ENCODE measurements at places on chromosomes 4 and X. TPM values are rescaled to one million over a fixed set of nuclear protein-coding genes. Genes with fewer than 3 reads are reported as not detected.

The EGF gene
- not detected for total RNA-seq

The PDHA2 gene
- not detected for total RNA-seq

The EFNB1 gene
- 2.5 TPM for total RNA-seq

The MAMLD1 gene
- 22.9 TPM for total RNA-seq

The PABPC1L2A gene
- not detected for total RNA-seq

The BRS3 gene
- not detected for total RNA-seq

The LNX1 gene
- total RNA-seq, result not detected

The TASL gene
- 1.5 TPM for total RNA-seq

- no peak for DNase-seq
- H3K4me3 ChIP-seq, result no peak overlapping the region
- H3K36me3 ChIP-seq, result no peaks in the 10 kb centered on the region
Measured at GRCh38 chrX:9656277-9656676, 109.4 kb downstream of the GPR143 start.

DNA sequence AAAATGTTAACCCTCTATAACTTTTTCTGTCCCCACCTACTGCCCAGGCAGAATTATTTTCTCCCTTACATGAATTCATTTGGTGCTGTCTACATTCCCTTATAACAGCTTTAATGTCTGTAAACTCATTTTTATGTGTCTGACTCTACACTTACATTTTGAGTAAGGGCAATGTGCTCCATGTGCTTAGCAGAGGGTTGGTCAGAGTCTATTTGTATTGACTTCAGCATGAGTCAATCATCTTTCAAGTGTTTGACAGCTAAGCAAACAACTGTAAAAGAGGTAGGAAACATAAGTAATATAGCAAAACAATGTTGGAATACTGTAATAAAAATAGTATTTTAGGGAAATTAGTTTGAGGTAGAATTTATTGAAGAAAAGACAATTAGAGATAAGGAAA, 6.3 kb downstream of the IL15 start:
- H3K4me3 ChIP-seq, result no peak overlapping the region
- no peak for DNase-seq
- no peaks in the 10 kb centered on the region for H3K4me1 ChIP-seq
- no peaks in the 10 kb centered on the region for H3K36me3 ChIP-seq

DNA sequence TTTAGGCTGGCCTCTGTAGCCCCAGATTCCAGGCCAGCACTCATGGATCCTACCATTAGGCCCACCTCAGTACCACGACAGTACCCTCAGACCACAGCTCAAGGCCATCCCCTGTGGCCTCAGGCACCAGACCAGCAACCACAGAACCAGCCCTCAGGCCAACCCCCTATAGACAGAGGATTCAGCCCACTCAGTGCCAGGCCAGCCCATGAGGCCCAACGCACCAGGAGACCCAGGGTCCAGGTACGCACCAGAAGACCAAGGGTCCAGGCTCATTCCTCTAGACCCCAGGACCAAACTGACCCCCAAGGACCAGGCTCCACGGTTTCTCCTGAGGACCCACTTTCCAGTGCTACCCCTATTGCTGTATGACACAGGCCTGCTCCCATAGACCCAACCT, 39.5 kb upstream of the MAGEC2 start:
- no peaks in the 10 kb centered on the region for H3K4me1 ChIP-seq
- no peaks in the 10 kb centered on the region for H3K27me3 ChIP-seq
- no peaks in the 10 kb centered on the region for H3K36me3 ChIP-seq

DNA sequence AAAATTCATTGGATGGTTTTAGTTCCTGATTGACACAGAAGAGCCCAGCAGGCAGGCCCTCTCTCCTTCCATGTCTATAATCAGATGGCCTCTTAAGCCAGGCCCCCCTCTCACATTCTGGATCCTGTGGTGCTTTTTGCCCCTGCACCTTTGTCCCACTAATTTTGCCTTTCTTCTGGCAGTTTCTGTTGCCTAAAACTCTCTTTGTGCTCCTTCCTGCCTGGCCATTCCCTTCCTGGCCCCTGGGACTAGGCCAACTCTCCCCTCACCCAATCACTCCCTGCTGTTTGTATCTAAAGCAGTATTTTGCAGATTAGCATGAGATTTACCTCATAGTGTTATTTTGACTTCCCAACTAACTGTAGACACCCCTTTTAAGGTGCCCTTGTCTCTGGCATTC, 42.7 kb upstream of the DDX3X start:
- no peak overlapping the region for H3K4me3 ChIP-seq
- H3K4me1 ChIP-seq, result no peaks in the 10 kb centered on the region
- no peaks in the 10 kb centered on the region for H3K27me3 ChIP-seq
- no peak overlapping the region for H3K27ac ChIP-seq

DNA sequence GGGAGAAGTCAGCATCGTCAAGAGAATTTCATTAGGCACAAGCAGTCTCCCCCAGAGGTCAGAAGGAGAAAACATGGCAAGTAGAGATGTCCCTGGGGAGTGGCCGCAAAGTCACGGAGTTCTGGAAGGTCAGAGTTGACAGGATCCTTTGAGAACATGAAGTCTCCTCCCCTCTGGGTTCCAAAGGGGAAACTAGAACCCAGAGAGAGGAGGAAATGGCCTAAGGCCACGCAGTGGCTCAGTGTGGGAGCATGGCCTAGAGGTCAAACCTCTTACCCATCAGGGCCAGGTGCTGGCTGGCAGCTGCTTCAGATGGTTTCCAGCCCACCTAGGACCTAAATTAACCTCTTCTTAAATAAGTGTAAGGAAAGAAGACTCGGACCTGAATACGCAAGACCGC, 884 bp downstream of the IDH3G start:
- peak overlapping the region; percentile 80 for H3K4me3 ChIP-seq
- H3K4me1 ChIP-seq, result peaks cover 17% of the 10 kb centered on the region
- no peaks in the 10 kb centered on the region for H3K36me3 ChIP-seq
- no peaks in the 10 kb centered on the region for H3K27me3 ChIP-seq
- peak overlapping the region; percentile 69 for H3K27ac ChIP-seq

DNA sequence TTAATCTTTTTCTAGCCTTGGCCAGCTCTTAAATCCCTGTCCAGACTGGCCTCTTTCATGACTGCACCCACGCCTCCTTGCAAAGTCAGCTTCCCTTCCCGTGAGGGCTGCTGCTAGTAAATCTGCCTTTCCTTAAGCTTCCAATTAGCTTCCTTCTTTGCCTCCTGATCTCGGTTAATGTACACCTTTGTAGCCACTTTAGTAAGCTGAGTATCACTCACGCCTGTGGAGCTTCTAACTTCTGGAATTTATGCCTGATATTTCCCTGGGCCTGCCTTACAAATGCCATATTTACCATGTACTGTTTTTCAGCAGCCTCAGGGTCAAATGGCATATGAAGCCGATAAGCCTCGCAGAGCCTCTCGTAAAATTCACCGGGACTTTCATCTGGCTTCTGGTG, 5.1 kb upstream of the UGT8 start:
- H3K27ac ChIP-seq, result no peak overlapping the region
- peaks cover 4% of the 10 kb centered on the region for H3K4me1 ChIP-seq
- no peak for DNase-seq

GRCh38 chr4:71867598-71867997, 83.7 kb upstream of the GC start:
- H3K4me1 ChIP-seq, result no peaks in the 10 kb centered on the region
- H3K4me3 ChIP-seq, result no peak overlapping the region
- no peaks in the 10 kb centered on the region for H3K27me3 ChIP-seq
- H3K27ac ChIP-seq, result no peak overlapping the region
- H3K36me3 ChIP-seq, result no peaks in the 10 kb centered on the region

DNA sequence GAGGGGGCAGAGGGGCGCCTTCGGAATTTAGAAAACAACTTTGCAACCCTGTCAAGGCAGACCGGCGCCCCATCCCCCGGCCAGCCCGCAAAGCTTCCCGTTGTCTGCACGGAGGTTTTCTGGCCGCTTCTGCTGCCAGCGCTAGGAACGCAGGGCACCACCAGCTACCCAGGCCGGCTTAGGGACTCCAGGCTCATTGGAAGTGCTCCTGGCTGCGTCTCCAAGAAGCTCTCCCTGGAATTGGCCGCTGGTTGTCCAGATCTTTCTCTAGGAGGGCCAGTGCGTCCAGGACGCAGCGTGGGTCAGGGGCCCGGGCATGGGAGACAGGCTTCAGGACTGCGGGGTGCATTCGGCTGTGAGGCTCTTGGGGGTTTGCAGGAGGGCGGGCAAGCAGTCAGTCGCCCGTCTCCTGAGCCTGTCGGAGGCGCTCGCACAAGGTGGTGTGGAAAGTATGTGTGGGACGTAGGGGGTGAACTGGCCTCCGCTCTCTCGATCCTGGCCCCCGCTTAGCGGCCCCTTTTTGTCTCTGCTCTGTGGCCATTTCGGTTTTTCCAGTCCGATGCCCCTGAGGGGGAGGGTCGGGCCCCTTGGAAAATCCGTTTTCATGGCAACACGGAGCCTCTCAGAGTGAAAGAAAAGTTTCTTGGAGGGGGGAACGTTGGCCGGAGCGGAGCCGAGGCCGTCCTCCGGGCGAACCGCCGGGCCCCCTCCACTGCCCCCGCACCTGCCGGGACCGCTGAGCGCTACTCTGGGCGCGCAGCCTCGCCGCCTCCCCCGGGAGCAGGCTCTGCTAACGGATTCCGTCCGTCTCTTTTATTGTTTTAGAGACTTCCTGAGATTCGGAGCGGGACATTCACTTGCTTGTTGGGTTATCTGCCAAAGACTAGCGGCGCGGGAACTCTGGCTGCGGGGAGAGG, 810 bp upstream of the SOX3 start:
- no peak for DNase-seq
- H3K27ac ChIP-seq, result no peak overlapping the region
- H3K4me1 ChIP-seq, result no peaks in the 10 kb centered on the region
- H3K4me3 ChIP-seq, result no peak overlapping the region
- no peaks in the 10 kb centered on the region for H3K36me3 ChIP-seq
- no peaks in the 10 kb centered on the region for H3K27me3 ChIP-seq

DNA sequence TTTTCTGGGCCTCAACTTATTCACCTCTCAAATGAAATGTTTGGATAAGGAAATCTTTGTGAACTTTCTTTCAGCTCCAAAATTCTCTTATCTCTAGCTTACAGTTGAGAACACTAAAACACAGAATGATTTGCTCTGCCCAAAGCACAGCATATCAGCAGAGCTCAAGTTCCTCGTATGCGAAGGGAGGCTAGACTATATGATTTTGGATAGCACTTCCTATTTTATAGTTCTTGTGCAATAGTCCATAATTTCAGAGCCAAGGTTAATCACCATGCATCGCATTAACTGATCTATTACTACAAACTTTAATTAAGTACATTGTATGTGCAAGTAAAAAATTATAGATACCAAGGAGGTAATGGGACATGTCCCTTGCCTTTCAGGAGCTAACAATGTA, 27.0 kb upstream of the KLHL13 start:
- no peaks in the 10 kb centered on the region for H3K36me3 ChIP-seq
- no peak for DNase-seq
- peaks cover 7% of the 10 kb centered on the region for H3K4me1 ChIP-seq
- no peaks in the 10 kb centered on the region for H3K27me3 ChIP-seq
- no peak overlapping the region for H3K27ac ChIP-seq

GRCh38 chrX:118062048-118062789, 54.4 kb downstream of the KLHL13 start:
- peaks cover 18% of the 10 kb centered on the region for H3K4me1 ChIP-seq
- DNase-seq, result peak; percentile 49
- H3K27ac ChIP-seq, result no peak overlapping the region
- H3K27me3 ChIP-seq, result no peaks in the 10 kb centered on the region
- no peaks in the 10 kb centered on the region for H3K36me3 ChIP-seq

- no peak overlapping the region for H3K27ac ChIP-seq
- DNase-seq, result no peak
- no peaks in the 10 kb centered on the region for H3K27me3 ChIP-seq
- no peaks in the 10 kb centered on the region for H3K36me3 ChIP-seq
- H3K4me3 ChIP-seq, result no peak overlapping the region
Measured at GRCh38 chrX:12548341-12548740, 242.9 kb upstream of the PRPS2 start.

- H3K4me1 ChIP-seq, result no peaks in the 10 kb centered on the region
- H3K4me3 ChIP-seq, result no peak overlapping the region
- no peaks in the 10 kb centered on the region for H3K36me3 ChIP-seq
- H3K27ac ChIP-seq, result no peak overlapping the region
- DNase-seq, result no peak
- no peaks in the 10 kb centered on the region for H3K27me3 ChIP-seq
Measured at GRCh38 chrX:34631479-34632220, 25.4 kb downstream of the TMEM47 start.

DNA sequence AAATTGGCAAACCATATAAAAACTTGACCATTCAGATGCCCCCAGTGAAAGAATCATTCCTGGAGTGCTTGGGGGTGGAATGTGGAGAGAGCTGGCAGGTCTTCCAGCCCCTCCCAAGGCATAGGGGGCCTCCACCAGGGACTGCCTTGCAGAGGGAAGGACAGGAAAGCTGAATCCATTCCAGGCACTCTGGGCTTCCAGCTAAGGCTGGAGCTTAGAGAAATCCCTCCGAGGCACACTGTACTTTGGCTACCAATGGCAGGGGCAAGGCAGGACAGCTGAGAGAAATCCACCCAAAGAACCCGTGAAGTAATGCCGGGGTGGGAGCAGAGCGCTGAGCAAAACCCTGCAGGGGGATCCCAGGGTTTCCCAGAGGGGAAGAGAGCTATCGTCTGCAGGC, 4.0 kb downstream of the CENPU start:
- DNase-seq, result no peak
- peaks cover 67% of the 10 kb centered on the region for H3K4me1 ChIP-seq
- no peak overlapping the region for H3K4me3 ChIP-seq
- no peaks in the 10 kb centered on the region for H3K27me3 ChIP-seq
- peaks cover 18% of the 10 kb centered on the region for H3K36me3 ChIP-seq

GRCh38 chr4:77314697-77315096, 157.7 kb downstream of the CCNG2 start:
- DNase-seq, result no peak
- no peaks in the 10 kb centered on the region for H3K27me3 ChIP-seq
- no peak overlapping the region for H3K4me3 ChIP-seq
- H3K4me1 ChIP-seq, result no peaks in the 10 kb centered on the region
- H3K27ac ChIP-seq, result no peak overlapping the region

DNA sequence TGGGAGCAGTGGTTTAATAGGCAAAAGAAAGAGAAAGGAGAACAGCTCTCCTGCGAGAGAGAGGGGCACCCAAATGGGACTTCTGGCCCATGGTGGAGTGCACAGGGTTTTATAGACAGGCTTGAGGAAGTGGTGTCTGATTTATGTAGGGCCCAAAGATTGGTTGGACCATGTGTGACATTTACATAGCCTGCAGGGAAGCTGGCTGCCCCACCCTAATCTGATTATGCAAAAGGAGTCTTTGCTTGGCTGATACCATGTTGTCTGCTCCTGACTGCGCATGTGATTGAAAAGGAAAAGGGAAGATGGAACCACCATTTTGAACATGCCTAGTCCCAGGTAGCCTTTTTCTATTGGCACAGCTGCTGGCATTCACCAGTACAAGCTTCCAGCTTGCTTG, 100.0 kb upstream of the DIPK2B start:
- no peak for DNase-seq
- no peaks in the 10 kb centered on the region for H3K27me3 ChIP-seq
- no peaks in the 10 kb centered on the region for H3K4me1 ChIP-seq
- no peak overlapping the region for H3K27ac ChIP-seq
- H3K36me3 ChIP-seq, result no peaks in the 10 kb centered on the region
- no peak overlapping the region for H3K4me3 ChIP-seq

GRCh38 chr4:118942465-118942864, 53.8 kb downstream of the SYNPO2 start:
- H3K27me3 ChIP-seq, result no peaks in the 10 kb centered on the region
- H3K27ac ChIP-seq, result no peak overlapping the region
- DNase-seq, result no peak
- no peak overlapping the region for H3K4me3 ChIP-seq

DNA sequence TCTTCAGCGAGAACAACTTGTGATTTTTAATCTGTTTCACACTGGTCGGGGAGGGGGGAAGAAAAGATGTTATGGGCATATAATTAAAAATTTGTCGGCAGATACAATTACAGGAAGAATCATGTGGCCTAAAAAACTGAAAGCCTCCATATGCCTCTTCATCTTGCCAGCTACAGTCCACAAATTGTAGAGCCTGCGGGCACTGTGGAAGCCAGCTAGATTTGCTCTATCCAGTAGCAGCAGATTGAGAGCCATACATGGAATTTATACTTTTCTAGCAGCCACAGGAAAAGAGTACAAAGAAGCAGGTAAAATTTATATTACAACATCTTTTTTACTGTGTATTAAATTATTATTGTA, 147.3 kb downstream of the TBL1X start:
- DNase-seq, result no peak

Data from Karpas-422 (cell line).